Astrocyte of the hippocampus (primary cell): ENCODE measurements at places on chromosomes 5 and 9.

- no peak for DNase-seq
Measured at GRCh38 chr5:160470437-160471361, 49.0 kb downstream of the PTTG1 start.

GRCh38 chr5:123044926-123045617 is 8.5 kb upstream of the PPIC start:
- DNase-seq, result peak; percentile 7

DNA sequence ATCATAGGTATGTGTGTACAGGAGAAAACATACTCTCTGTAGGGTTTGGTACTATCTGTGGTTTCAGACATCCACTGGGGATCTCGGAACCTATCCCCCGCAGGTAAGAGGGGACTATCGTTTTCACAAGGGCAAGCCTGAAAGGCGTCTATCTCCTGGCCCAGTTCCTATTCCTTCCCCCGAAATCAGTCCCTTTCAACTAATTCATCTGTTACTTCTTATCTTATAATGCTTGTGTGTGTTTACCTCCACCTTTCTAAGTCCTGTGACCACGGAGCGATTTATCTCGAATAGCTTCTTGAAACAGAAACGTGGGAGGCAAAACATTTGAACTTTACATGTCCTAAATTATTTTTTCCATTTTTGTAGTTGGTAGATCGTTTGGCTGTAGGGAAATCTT is 11.4 kb downstream of the ABO start:
- no peak for DNase-seq

DNA sequence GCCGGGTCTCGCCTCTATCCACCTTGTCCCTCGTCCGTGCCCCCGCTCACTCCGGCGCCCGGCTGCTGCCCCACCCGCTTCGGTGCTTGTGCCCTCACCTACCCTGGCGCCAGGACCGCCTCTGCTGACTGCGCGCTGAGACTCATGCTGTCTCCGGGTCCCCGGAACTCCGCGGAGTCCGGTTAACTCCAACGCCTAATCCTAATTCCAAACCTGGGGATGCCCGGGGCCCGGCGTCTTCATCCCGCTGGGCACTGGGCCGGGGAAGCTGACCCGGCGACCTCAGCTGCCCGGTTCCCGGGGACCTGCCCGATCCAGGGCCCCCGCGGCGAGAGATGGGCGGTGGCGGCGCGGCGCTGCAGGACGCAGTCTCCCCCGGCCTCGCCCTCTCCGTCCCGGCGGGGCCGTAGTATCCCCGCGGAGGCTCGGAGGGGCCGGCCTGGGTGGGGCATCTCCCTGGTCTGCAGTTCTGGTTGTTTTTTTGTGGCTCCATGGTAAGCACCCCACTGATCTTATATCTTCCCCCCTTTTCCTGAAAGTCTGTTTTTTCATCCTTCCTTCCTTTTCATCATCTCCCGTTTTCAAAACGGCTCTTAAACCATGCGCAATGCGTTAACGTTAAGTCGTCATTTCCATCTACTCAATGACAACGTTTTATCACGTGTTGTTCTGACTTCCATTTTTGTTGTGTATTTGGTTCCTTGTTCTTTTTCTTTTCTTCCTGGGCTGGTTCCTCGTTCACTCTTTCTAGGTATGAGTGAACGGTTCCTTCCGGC is 41.1 kb upstream of the PLEKHG4B start:
- no peak for DNase-seq

DNA sequence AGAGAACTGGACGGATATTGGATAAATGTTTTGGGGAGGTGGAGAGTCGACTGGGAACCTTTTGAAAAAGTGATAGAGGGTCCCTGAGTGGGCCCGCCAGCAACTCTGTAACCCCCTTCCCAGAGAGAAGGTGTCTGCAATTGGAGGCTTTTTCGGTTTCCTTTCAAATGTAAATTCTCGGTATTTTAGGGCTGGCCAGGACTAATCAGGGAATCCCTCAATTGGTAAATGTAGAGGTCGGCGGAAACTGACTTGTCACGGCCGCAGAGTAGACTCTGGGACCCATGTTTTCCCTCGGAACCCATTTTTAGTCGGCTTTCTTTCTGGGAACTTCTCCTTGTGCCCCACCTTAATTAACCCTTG is 524 bp downstream of the CCNB1 start:
- DNase-seq, result no peak

GRCh38 chr5:135203593-135204036 is 169.6 kb upstream of the PITX1 start:
- DNase-seq, result no peak
